ENCODE measurements at places on chromosomes 16 and 17.

- DNase-seq = no peak
Measured at GRCh38 chr16:9844361-9844760, 337.9 kb downstream of the GRIN2A start.

DNA sequence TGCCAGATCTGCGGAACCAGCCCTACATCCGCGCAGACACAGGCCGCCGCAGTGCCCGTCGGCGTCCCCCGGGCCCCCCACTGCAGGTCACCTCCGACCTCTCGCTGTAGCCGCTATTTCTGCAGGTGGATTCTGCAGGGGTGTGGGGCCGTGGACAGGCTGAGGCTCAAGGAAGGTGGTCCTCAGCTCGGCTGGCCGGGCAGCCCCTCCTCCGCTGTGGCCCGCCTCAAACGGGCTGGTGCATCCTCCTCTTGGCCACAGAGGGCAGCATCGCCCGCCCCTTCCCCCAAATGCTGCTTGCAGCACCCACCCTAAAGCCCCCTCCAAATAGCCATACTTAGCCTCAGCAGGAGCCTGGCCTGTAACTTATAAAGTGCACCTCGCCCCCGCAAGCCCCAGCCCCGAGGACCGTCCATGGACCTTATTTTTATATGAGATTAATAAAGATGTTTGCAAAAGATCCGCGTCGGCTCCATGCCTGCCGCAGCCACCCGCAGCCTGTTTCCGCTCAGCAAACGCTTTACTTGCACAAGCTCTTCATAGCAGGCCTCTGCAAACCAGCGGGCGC lies 14.9 kb downstream of the SPATA32 start:
- peak; percentile 75 for DNase-seq

DNA sequence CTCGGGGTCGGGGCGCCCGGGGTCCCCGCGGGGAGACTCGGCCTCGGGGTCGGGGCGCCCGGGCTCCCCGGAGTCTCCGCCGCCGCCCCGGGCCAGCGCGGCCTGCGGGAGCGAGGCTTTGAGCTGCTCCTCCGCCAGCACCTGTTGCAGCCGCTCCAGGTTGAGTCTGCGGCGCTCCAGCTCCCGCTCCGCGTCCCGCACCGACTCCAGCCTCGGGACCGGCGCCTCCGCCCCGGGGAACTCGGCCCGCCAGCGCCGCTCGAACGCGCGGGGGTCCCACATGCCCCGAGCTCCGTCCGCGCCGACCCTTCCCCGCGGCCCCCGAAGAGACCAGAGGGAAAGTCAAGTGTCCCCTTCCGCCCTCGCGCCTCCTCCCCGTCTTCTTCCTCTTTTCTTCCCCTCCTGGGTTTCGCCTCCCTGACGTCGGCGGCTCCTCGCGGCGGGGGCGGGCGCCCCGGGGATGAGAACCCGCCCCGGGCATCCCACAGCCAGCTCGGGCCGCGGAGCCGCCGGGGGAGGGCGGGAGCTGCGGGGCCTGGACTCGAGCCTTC lies 40.8 kb upstream of the BHLHA9 start:
- peak; percentile 76 for DNase-seq

GRCh38 chr16:82995924-82996441 lies 369.2 kb downstream of the CDH13 start:
- DNase-seq = no peak

DNA sequence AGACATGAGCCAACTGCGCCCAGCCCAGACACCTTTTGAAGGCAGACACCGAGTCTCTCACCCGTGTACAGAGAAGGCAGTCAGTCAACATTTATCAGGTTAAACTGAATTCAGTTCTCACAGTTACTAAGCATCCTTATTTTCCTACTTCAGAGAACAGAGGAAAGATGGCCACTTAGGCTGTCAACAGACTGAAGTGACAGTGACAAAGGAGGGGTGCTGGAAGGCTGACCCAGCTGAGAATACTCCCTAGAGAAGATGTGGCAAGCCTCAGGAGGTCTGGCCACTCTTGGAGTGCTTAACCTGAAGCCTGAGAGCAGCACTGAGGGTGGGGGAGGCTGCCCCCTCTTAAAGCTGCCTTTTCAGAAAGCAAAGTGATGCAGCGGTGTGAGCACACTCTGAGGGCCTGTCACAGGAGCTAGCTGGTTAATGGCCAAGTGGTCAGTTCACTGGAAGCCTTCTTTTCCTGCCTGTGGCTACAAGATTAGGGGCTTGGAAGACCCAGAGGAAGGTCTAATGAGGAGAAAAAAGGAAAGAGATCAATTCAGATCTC lies 51.0 kb upstream of the SREBF1 start:
- no peak for DNase-seq

DNA sequence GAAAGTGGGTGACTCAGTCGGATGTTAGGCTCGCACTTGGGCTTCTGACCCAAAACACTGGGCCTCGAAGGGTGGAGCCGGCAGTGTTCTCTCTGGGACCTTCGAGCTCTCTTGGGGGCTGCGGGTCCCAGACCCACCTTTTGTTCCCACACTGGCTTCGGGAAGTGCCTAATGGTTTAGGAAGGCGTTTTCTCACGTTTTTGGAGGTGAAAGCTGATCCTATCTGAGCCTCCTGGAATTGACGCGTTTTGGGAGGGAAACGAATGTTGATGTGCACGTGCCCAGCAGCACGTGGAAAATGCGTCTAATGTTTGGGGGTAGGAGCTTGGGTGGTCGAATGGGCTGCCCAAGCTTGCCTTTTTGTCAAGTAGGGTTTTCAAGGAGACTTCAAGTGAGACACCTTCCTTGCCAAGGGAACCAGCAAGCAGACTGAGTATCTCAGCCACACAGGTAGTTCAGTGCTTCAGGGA lies 666 bp downstream of the HGS start:
- DNase-seq = no peak

Data from 8988T (cell line).